Esophagus squamous epithelium (tissue), 5 donors: ENCODE measurements at places on chromosomes 7 and 10.

DNA sequence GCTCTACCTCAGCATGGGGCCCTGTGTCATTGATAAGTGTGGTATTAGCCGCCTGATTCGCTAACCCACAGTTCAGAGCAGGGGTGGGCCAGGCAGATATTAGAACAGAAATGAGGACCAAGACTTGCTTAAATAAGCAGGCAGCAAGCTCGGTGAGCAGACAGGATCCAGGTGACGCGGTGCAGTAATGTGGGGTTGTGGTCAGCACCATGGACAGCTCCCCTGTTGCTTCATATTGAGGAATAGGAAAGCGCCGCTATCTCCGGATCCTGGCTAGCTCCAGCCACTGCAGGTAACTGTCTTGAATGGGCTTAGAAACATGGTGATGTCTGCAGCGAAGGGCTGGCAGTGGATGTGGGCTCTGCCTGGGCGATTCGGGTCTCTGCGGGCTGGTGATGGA is 51.3 kb upstream of the GPR26 start:
- no peak for DNase-seq

DNA sequence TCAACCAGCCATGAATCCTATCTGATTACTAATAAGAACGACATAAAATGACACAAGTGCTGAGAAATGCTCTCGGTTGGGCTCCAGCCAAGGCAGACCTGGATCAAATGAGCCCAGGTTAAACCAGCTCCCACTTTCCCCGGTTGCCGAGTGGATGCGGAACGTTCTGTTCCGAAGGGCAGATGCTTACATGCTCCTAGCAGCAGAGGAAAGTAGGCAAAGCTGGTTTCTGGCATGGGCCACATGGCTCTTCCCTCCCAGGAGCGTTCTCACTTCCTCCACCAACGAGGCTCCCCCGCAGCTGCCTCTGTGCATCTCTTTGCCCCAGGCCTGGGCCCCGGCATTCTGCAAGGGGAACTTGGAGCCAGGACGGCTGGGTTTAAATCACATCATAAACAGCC is 61.8 kb upstream of the SDK1 start:
- no peak for DNase-seq

- DNase-seq = no peak
These were observed 12.5 kb downstream of the SUV39H2 start for GRCh38 chr10:14891151-14891550.

DNA sequence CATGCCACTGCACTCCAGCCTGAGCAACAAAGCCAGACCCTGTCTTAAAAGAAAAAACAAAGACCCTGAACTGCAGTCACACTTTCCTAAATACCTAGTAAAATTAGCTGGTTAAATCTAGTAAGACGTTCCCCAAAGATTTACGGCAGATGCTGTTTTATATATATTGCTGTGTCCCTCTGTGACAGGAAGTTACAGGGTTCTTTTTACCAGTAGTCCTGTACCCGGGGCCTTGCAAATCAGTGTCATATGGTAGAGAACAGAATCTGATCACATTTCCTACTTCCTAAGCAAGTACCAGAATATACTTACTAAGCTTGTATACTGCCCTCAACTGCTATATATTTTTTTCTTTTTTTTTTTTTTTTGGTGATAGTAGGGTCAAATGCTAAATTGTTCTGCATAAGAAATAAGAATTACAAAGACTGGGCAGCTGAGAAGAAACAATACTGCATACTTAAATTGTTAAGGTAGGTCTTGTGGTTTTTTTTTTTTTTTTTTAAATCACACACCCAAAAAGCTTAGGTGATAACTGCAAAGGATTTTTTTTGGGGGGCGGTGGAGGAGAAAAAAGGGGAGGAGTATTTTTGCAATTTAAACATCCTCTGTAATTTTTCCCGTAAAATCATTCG is 27.3 kb upstream of the KMT2E start:
- DNase-seq = no peak

DNA sequence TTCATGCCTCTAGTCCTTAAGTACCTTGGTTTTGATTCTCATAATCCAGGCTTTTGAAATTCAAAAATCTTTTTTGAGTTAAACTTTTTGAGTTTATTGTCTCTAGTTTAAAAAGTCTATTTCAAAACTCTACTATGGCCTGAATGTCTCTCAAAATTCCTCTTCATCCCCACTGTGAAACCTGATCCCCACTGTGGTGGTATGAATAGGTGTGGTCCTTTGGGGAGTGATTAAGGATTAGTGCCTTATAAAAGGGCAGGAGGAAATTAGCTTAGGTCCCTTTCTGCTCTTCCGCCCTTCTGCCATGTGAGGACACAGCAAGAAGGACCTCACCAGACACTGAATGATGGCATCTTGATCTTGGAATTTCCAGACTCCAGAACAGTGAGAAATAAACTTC is 44.1 kb upstream of the JAZF1 start:
- DNase-seq = no peak

GRCh38 chr7:55975988-55976633 is 11.7 kb downstream of the NIPSNAP2 start:
- no peak for DNase-seq

DNA sequence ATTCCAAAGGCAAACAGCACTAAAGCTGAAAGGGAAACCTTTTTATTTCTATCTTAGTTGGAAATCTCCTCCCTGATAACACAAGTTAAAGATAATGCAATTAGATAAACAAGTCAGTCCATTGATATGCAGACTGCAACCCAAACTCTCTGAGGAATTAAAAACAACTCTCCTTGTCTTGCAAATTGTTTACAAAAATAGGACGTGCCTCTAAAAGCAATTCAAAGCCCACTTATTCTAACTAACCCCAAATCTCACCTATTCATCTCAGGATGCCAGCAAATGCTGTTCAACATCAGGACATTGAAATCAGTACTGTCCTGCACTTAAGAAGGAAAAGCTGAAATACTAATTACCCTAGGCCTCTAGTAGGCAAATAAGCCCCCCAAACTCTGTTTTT is 12.8 kb downstream of the SHTN1 start:
- no peak for DNase-seq

DNA sequence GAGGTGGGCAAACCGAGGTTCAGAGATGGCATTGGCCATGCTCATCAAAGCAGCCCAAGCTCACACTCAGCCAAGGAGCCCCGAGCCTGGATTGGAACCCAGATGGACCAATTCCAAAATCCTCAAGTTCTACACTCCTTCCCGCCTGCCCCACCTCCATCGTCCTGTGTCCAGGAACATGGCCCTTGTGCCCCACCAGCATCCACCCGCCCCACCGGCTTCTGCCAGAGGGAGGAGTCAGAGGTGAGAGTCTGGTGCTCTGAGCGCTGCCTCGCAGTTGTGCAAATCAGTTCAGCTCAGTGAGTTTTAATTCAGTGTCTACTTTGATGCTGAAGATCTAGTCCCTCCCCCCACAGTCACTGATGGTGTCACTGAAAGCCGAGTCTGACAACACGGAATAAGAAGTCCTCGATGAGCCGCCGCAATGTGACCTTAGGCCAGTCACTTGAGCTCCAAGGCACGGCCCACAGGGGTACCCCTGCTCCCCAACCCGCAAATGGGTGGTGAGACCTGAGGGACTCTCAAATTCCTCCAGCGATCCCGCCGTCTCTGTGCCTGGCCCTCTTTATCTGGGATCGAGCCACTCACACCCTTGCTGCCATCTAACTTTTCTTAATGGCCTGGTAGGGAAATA is 26.3 kb downstream of the PRKAG2 start:
- DNase-seq = no peak
